ENCODE measurements at places on chromosomes 2 and 18.

DNA sequence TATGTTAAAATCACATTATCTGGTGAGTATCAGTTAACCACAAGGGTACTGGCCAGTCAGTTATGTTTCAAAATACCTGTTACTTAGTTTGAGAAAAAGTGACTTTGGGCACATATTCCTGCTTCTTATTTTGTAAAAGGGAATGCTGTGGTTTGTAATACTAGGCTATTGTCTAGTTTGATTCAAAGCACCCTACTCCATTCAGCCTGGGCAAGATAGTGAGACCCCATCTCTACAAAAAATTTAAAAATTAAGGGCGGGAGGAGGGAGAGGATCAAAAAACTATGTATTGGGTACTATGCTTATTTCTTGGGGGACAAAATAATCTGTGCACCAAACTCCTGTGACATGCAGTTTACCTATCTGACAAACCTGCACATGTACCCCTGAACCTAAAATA, 18.9 kb downstream of the MBD5 start:
- no peak for DNase-seq

- no peak for DNase-seq
These were observed 19.1 kb downstream of the HDAC4 start for GRCh38 chr2:239381709-239382134.

- DNase-seq = no peak
These were observed 78.2 kb downstream of the TCF4 start for GRCh38 chr18:55509631-55510324.

GRCh38 chr18:28147674-28148171, 29.2 kb downstream of the CDH2 start:
- DNase-seq = no peak

DNA sequence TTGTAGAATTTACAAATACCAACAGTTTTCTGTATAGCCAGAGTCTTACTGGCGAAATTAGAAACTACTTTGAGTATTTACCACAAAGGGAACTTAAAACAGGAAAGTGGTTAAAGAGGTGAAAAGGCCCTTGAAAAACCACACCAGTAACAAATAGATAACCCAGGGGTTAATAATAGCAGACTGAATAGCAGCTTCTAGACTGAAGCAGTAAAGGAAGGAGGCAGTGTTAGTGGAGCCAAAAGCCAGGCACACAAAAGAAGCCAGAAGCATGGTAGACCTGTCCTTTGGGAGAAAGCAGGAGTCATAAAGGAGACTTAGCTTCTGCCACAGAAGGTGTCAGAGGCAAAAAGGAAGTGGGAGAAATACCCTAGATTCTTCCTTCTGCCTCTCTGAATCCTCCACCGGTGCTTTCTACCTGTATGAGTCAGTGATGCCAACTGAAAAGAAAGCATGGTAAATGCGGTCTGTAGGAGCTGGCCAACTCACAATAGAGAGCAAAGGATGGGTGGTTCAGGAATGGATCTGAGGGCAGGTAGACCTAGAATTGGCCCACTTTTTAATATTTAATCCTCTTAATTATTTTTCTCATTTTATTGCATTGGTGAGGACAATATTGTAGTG, 97.3 kb downstream of the ARL6IP6 start:
- DNase-seq = no peak

Measured in stimulated activated CD8-positive, alpha-beta memory T cell treated with anti-CD3 and anti-CD28 coated beads, Interleukin-15, amount 100 ng/mL, for 4 hours (primary cell).